ENCODE measurements at places on chromosomes 16 and 17.

GRCh38 chr16:2053211-2053610, 5.4 kb downstream of the TSC2 start:
- no peak for DNase-seq

DNA sequence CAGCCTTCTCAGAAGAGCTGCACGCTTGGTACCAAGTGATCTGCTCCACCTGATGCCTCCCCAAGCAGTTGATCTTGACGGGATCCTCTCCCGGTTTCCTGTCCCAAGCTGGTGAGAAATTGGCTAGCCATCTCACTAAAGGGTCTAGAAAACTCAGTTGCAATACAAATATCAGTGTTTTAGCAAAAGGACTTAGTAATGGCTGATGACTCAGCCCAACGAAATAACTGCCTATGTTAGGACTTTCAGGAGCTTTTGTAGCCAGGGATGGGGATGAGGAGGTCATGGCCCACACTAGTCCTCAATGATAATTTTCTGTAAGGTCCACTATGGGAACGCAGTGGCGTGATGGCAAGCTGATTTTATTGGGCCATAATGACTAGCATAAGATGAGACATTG, 23.3 kb upstream of the ENGASE start:
- no peak for DNase-seq

- no peak for DNase-seq
Observed at GRCh38 chr16:86446279-86446678, 64.0 kb upstream of the FOXF1 start.

DNA sequence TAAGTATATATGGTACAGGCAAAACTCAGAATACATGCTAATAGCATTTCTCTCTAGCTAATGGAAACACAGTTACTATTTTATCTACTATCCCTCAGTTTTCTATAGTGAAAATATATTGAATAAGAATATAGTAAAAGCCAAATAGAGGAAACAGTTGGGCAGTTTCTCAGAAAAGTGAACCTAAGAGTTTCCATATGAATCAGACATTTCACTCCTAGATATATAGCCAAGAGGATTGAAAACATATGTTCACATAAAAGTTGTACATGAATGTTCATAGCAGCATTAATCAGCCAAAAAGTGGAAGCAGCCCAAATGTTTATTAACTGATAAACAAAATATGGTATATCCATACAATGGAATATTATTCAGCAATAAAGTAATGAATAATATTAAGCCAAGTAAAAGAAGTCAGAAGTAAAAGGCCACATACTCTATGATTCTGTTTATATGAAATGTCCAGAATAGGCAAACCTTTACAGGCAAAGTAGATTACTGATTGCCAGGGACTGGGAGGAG, 134.6 kb downstream of the CYB561 start:
- no peak for DNase-seq

GRCh38 chr17:77049440-77049839, 91.3 kb upstream of the SEC14L1 start:
- no peak for DNase-seq

DNA sequence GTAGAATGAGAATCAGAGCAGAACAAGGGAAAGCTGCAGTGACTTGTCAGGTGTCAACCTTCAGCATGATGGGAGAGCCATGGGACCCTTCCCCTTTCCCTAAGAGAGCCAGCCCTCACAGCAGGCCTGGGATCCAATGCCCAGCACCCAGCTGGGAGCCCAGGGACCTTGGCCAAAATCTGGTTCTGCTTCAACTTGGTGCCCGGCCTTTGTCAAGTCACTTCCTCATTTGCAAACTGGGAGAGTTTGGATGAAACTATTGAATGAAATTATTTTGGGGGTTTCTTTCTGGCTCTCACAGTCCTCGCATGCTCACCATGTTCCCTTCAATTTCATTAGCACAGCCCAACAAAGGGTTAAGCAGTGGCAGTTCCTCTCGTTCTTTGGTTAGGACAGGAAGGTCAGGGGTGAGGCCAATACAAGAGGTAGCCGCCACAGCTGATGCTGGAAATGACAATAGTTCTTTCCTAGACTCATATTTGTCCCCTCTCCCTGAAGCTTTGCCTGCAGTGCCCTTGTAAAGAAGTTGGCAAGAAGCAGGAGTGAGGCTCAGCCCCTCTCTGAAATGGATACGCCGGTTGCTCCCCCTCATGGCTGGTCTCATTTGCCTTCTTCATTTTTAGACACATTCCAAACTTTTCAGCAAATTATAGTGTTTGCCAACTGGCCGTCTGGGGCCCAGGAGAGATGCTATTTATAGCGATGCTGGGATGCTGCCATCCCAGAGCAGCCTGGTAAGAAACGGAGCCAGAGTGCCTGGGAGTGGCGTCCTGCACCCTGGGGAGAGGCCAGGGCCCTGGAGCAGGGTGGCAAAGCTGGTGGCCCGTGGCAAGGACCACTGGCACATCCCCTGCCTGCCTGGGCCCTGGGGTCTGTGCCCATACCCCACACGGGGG, 34.5 kb upstream of the MEOX1 start:
- DNase-seq: no peak

DNA sequence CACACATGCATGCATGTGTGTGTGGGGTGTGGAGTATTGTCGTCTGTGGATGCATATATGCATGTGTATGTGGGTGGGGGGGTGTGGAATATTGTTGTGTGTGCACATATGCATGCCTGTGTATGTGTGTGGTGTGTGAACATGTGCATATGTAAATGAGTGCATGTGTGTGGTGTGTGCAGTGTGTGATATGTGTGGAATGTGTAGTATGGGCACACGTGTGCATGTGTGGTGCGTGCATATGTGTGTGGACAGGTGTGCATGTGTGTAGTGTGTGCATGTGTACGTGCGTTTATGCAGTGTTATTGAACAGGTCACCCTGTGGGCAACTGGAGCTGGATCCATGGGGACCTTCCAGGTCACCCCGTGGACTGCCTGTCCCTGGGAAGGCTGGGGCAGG, 18.7 kb downstream of the RBFOX3 start:
- DNase-seq: no peak

DNA sequence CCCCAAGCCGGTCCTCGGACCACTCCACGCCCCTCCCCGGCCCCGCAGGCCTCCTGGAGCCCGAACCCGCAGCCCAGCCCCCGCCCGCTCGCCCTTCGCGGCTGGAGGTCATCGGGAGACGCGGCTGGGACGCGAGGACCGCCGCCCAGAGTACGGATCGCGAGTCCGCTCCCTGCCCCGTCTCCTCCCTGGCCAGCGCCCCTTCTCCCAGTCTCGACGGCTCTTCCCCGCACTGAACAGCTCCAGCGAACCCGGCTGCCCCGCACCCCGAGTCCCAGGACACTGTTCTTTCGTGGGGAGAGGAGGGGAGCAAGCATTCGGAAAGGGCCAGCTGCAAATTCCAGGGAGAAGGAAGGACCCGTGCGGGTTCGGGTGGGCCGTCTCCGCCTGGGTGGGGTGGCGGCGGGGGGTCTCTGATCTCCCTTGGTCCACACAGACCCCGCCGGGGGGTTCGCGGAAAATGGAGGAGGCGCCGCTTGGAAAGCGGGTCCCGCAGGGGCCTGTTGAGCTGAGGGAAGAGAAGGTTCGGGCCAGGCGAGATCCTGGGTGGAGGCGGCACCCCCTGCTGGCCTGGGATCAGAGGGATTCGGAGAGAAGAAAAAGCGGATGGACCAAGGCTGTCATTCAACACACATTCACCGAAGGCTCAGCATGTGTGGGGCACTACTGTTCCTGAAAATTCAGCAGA, 632 bp upstream of the RTN4RL1 start:
- DNase-seq: no peak

GRCh38 chr17:12247761-12248160, 227.1 kb downstream of the MAP2K4 start:
- DNase-seq: no peak

GRCh38 chr16:78421181-78421708, 321.8 kb downstream of the WWOX start:
- no peak for DNase-seq

GRCh38 chr16:17899141-17899540, 428.4 kb upstream of the XYLT1 start:
- DNase-seq: no peak

DNA sequence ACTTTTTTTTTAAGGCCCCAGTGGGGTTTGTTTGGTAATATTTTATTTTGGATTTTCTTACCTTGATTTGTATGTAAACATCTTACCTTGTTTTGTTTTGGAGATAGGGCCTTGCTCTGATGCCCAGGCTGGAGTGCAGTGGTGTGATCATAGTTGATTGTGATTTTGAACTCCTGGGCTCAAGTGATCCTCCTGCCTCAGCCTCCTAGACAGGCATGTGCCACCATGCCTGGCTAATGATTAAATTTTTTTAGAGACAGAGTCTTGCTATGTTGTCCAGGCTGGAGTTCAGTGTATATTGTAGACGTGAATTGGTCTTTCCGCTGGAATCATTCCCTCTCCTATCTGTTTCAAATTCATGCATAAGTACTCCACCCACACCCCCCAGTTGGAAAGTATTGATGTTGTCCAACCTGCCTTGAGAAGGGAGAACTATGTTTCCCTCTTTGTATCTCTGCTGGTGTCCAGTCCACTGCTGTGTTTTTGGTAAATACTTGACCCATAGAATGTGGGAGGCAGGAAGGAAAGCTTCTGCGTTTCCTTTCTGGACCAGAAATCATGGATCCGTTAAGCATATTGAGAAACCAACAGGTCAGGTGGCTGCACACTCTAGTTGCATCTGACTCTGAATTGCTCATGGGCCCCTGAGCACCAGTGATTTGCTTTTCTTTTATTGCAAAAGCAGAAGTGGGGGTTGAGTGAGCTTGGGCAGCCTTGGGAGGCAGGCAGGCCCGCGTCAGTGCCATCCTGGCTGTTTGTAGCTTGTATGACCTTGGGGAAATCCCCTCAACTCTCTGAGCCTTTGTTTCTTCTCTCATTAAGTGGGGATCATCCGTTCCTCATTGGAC, 25.0 kb downstream of the RMI2 start:
- no peak for DNase-seq
